ENCODE measurements at places on chromosomes 13 and 19. TPM values are rescaled to one million over a fixed set of nuclear protein-coding genes. Genes with fewer than 3 reads are reported as not detected.

TEX101 gene
- not detected for polyA plus RNA-seq

C19orf38 gene
- 4.2 TPM for polyA plus RNA-seq

DNA sequence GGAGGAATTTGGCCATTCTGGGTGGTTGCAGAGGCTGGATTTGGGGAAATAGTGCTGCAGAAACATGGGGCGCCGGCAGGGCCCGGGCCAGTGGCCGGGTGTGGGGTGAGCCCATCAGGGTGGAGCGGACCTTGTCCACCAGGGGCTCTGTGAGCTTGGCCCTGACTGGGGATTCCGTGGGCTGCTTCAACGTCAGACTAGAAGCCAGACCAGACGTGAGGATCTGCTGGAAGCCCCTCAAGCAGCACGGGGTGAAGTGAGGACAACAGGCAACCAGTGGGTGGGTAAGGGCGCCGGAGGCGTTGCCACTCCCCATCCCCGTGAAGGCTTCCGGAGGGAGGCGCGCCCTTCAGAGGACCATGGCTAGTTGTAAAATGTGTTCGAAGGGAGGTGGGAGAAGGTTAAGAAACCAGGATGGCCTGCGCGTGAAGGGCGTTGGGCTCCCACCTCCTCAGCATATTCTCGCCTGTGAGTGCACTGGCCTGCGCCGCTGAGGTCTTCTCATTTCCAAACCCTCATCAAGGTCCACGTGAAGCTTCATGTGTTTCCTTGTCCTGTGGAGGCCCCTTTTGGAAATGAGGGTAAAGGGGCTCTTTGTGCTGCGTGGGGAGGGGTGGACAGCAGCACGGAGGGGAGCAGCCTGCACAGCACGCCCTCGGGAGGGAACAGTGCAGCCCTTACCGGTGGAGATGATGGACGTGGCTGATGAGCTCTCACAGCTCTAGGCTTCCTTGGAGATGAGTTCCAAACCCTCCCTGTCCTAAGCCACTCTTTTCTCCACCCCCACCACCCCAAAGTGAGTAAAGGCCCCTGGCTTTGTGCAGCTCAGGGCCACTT, 8.3 kb downstream of the TEX29 start:
- no peak for DNase-seq

DNA sequence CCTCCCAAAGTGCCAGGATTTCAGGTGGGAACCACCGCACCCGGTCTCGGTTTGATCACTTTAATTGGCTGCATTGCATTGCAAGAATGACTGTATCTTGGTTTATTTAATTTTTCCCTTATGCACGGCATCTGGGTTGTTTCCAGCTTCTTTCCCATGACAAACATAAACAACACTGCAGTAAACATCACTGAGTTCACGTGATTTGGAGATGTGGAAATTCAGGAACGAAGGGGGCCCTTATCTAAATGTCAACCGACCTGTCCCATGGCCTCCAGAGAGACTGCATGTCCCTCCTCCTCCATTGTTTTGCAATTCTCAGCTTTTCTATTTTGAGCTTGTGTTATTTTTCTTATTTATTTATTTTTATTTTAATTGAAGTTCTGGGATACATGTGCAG, 14.4 kb upstream of the SULT2B1 start:
- DNase-seq = no peak

KCTD4 gene
- polyA plus RNA-seq = not detected
